ENCODE measurements at places on chromosomes 6 and 20. TPM values are rescaled to one million over a fixed set of nuclear protein-coding genes. Genes with fewer than 3 reads are reported as not detected.

SLC26A8 gene
- not detected for total RNA-seq

KCNK5 gene
- total RNA-seq: not detected

- H3K4me1 ChIP-seq: peaks cover 47% of the 10 kb centered on the region
- peaks cover 23% of the 10 kb centered on the region for H3K36me3 ChIP-seq
- no peak overlapping the region for H3K27ac ChIP-seq
- H3K4me3 ChIP-seq: no peak overlapping the region
- no peak for DNase-seq
- no peaks in the 10 kb centered on the region for H3K27me3 ChIP-seq
Observed at GRCh38 chr6:37373822-37374471, 20.2 kb downstream of the RNF8 start.

GRCh38 chr20:47531458-47531857 lies 29.8 kb downstream of the NCOA3 start:
- H3K4me3 ChIP-seq: no peak overlapping the region
- no peak overlapping the region for H3K27ac ChIP-seq
- DNase-seq: no peak
- peaks cover 16% of the 10 kb centered on the region for H3K36me3 ChIP-seq

DNA sequence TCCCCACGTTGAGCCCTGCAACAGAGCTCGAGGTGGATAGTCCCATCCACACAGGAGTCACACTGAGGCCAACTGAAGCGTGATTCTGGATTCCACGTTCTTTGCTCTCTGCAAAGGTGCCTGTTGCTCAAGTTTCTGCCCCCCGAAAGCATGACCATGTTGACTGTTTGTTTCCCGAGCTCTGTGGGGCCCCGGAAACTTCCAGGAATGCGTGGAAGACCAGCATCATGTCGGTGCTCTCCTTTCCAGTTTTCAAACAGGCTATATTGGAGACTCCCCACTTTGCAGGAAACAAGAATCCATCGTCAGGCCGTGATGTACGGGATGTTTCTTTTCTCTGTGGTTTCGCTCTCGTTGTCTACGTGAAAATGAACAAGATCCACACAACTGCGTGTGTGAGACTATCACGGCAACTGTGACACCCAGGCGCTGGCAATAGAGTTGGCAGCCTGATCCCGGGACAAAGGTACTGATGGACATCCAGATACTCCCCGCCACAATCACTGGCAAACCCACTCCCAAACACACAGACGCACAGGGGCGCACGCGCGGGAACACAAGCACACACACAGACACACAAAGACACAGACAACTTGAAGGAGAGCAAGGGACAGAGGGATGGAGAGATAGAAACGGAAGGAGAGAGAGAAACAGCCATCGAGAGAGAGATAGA lies 444.6 kb upstream of the DEFB115 start:
- H3K27me3 ChIP-seq: no peaks in the 10 kb centered on the region
- no peak overlapping the region for H3K27ac ChIP-seq
- no peak for DNase-seq
- H3K4me3 ChIP-seq: no peak overlapping the region
